Stimulated activated CD4-positive, alpha-beta T cell treated with anti-CD3 and anti-CD28 coated beads, Interleukin-1b, Interleukin-23, amount 100 ng/mL, for 24 hours (primary cell): ENCODE measurements at places on chromosomes 12 and 14.

GRCh38 chr12:124592481-124593160 lies 25.2 kb upstream of the NCOR2 start:
- no peak for DNase-seq

- no peak for DNase-seq
These were observed 60.0 kb downstream of the LIN52 start for GRCh38 chr14:74144789-74145188.

- no peak for DNase-seq
These were observed 254.1 kb downstream of the NRXN3 start for GRCh38 chr14:78424311-78424710.

DNA sequence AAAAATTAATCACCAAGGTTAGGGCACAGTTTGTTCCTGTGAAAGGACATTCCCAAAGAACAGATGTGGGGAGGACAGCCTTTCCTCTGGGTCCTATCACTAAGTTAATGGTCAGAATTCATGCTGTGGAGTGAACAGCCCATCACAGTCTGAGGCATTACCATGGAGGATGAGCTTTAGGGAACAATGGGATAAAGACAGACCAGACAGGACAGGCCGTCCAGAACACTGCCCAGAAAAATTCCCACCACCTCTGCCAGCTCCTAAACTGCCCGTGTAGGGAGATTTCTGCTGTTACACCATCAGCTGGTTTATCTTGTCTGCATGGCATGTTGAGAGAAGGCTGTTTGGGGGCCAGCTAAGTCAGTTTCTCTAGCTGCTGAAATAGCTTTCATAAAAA lies 49.6 kb upstream of the IFNG-AS1 start:
- no peak for DNase-seq

DNA sequence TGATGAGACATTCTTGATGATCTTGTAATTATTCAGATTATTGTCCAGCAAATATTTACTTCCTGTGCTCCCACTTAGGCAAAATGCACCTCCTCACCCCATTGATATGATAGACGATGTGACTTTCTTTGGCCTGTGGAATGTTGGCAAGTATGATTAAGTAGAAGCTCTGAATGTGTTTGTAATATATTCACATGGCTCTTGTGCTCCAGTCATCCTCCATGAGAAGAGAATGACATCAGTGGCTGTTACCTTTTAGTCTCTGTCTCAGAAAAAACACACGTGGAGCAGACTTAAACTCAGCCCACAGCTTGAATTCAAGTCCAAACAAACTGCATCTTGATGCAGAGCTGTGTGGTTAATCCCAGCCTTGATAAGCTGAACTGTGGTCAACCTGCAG lies 984.3 kb upstream of the FBXO33 start:
- DNase-seq = no peak

DNA sequence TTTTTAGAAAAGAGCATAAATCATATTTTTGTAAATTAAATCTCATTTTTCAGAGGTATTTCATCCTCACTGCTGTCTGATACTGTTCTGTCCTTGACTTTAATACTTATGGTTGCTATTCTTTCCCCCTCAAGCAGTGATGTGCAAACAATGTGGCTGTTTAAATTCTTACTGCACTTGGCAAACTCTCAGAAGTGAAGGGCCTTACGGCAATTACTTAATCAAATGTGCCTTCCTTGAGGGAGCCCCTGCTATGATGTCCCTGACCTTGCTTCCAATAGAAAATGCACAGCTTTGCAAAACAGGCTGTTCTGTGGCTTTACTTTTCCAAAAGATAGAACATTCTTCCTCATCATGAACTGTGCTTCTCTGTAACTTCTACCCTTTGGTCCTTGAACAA lies 35.2 kb downstream of the UBE3B start:
- no peak for DNase-seq

DNA sequence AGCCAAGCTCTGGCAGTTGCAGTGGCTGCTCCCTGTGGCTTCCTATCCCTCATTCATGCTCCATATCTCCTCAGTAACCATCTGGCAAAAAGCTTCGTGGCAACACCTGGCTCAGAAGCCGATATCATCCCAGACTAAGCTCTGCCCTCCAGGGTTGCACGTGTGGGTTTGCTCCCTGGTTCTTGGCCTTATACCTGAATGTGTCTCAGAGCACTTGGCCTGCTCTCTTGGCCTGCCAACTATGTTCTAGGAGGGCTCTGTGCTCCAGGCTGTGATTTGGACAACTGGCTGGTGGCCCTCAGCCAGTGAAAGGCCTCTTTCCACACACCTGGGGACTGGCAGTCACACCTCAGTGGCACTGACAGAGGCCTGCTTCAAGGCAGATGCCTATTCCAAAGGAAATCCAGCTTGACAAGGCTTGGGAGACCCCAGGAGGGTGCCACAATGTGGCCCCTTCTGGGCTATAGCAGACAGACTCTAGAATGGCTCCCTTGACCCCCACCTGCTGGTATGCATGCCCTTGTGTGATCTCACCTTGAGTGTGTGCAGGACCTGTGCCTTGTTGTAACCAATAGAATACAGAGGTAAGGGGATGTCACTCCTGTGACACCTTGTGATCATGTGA lies 10.5 kb downstream of the PLD4 start:
- DNase-seq = no peak

- DNase-seq = no peak
These were observed 380.8 kb downstream of the EGLN3 start for GRCh38 chr14:33569821-33570687.

- no peak for DNase-seq
These were observed 5.8 kb upstream of the HOXC12 start for GRCh38 chr12:53948650-53949593.
